ENCODE measurements at places on chromosomes 11 and 22.

GRCh38 chr11:2951231-2952110 lies 22.3 kb upstream of the PHLDA2 start:
- peak; percentile 58 for DNase-seq

DNA sequence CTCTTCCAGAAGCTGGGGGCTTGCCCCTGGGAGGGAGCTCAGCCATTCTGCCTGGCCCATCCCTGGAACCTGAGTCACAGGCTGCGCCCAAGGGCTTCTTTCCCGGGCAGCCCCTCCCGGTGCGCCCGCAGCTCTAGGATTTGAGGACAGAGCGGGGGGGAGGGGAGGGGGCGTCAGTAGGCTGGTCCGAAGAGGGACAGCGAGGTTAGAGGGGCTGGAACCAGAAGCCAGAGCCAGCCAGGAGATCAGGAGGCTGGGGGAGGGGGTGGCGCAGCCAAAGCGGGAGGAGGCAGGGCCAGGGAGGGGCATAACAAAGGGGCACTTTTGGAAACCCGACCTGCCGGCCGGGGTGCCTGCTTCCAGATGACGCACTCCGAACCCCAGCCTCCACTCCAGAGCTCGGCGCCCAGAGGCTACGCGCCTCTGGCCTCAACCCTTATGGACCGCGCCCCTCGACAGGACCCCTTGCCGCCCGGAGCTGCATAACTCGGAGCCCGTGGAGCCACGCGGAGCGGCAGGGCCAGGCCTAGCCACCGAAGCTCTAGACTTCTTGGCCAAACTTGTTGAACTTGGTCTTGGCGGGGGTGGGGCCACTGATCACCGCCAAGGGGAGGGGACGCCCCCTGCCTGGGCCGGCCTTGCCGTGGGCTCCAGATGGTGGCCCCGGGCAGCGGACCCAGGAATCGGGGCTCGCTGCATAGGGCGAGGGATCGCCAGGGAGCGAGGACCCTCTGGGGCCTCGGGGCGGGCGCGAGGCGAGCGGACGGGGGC lies 744 bp downstream of the PACSIN3 start:
- DNase-seq: peak; percentile 20

- DNase-seq: no peak
These were observed 692.8 kb upstream of the CCDC90B start for GRCh38 chr11:83978942-83979341.

- no peak for DNase-seq
These were observed 844.0 kb downstream of the TBC1D22A start for GRCh38 chr22:47606426-47606825.

- DNase-seq: no peak
These were observed 105.5 kb upstream of the TOP3B start for GRCh38 chr22:22087854-22088657.

GRCh38 chr11:27468209-27468994 lies 4.2 kb downstream of the LGR4 start:
- DNase-seq: peak; percentile 93

GRCh38 chr11:82895437-82896091 lies 4.7 kb downstream of the PRCP start:
- no peak for DNase-seq

DNA sequence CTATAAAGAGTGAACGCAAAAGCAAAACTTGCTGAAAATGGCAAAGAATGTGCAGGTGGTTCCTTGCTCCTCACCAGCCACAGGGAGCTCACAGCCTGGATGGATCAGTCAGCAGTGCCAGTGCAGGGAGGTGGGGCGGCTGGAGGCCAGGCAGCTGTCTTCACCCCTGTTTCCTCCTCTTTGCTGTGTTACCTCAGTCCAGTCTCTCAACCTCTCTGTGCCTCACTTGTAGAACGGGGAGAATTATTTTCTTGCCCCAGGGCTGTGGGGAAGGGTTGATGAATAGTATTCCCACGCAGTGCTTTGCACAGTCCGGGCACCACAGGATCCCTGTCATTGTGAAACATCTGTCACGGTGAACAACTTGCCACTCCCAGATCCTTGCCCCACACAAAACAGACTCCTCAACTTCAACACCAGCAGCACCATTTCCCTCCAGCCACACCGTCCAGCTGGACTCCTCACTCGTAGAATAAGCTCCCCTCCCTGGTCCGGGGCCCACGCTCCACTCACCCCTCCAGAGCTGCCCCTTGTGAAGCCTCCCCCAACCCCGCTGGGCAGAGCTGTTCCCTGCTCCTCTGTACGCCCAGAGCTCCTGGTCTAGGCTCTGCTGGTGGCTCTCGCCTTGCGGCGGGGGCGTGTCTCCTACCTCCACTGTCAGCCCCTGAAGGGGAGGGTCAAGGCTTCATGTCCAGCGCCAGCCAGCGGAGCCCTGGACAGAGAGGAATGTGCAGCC lies 27.7 kb downstream of the MPPED1 start:
- no peak for DNase-seq

GRCh38 chr11:18394928-18395734 lies 768 bp downstream of the LDHA start:
- DNase-seq: peak; percentile 20

DNA sequence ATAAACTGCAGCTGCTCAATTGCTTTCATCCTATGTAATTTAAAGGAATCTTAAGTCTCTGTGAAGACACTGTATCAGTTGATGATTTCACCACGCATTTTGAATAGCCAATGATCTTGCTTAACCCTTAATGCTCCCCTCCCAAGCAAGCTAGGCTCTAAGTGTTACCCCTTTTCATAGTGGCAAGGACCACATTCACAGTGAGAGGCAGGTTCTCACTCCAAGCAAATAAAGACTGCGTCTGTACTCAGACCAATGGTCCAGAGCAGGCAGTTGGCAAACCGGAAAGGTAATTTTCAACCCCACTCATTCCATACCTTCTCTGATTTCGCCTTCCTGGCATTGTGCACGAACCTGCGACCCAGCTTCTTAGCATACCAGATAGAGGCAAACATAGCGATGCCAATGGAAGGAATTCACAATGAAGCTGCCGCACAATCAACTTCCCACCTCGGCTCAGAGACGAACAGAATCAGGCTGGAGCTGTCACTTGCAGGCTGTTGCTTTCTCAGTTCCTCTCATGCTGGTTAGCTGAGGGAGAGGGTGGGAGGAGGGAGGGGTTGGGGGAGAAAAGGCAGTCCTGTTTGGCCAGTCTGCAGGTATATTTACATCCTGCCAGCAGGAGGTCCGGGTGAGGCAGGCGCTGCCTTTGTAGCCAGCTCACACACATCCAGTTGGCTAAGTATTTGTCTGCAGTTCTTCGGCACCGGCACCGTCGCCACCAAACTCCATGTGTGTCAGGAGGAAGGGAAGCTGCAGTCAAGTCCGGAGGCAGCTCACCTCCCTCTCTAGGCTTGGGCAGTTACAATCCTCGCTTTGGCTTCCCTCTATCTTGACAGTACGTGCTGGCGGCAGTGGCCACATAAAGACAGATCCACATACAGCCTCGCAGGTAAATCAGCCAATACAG lies 1151.2 kb upstream of the CCDC90B start:
- no peak for DNase-seq

- peak; percentile 88 for DNase-seq
These were observed 479.4 kb downstream of the JRKL start for GRCh38 chr11:96869207-96869606.

- peak; percentile 63 for DNase-seq
These were observed 12.5 kb upstream of the CARD18 start for GRCh38 chr11:105152021-105152512.

GRCh38 chr22:36395055-36395849 lies 7.5 kb upstream of the MYH9 start:
- no peak for DNase-seq

DNA sequence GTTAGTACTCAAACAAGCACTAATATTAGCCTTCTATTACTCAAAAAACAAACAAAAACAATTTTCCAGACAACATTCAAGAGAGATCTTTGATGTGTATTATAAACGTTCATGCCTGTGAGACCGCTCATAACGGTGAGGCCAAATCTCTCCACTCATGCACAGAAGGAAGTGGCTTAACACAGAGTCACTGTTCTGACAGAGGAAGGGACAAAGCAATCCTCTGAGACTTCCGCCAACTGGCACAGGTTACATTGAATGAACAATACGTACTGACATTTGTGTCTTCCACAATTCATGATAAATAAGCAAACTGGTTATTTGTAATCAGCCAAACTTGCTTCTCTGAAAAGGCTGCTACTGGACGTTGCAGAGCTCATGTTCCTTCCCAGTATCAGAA lies 30.5 kb downstream of the CHKA start:
- peak; percentile 23 for DNase-seq

GRCh38 chr11:128375961-128376360 lies 211.4 kb downstream of the ETS1 start:
- DNase-seq: no peak

DNA sequence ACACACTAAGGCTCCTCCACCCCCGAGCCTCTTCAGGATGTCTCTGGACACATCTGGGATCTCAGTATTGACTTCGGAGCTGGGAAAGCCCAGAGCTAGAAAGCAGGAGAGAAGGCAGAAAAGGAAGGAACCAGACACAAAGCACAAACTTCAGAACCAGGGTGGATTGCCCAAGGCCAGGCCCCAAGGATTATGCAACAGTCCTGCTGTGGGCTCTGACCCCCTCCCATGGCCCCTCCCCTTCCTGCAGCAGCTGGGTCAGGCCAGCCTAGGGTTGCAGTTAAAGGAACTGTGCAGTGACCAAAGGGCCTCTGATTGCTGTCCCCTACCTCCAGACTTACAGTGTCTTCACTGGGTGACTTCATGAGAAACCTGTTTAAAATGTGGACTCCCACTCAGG lies 5.3 kb downstream of the KCNE3 start:
- DNase-seq: peak; percentile 85

- peak; percentile 63 for DNase-seq
These were observed 55.7 kb downstream of the CD82 start for GRCh38 chr11:44621140-44621681.

DNA sequence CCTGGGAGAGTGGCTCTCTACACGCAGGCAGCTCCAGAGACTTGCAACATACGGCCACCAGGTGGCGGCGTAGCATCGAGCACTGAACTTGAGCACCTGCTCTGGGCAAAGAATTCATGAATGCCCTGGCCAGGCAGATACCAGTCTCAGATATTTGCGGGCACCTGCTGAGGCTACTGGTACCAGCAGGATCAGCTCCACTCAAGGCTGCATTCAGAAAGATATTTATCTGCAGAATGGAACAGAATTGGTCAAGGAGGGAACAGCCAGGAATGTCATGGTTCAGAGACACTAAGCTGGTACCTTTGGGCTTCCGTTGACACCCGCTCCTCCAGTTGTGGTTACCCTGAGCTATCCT lies 10.8 kb upstream of the CCDC86 start:
- DNase-seq: peak; percentile 84
